ENCODE measurements at places on chromosomes 1 and 21.

- DNase-seq = no peak
Observed at GRCh38 chr1:94079080-94079940, 41.6 kb downstream of the ABCA4 start.

GRCh38 chr1:202976633-202977032 lies 9.6 kb upstream of the CYB5R1 start:
- no peak for DNase-seq

- DNase-seq = no peak
Observed at GRCh38 chr1:112546076-112546475, 37.3 kb downstream of the WNT2B start.

- no peak for DNase-seq
Observed at GRCh38 chr21:39020751-39021477, 162.3 kb downstream of the PSMG1 start.

- no peak for DNase-seq
Observed at GRCh38 chr1:110336300-110337039, 2.7 kb upstream of the RBM15 start.

- no peak for DNase-seq
Observed at GRCh38 chr1:171646249-171646560, 6.3 kb downstream of the MYOC start.

- no peak for DNase-seq
Observed at GRCh38 chr1:93322349-93322748, 23.4 kb upstream of the DR1 start.

DNA sequence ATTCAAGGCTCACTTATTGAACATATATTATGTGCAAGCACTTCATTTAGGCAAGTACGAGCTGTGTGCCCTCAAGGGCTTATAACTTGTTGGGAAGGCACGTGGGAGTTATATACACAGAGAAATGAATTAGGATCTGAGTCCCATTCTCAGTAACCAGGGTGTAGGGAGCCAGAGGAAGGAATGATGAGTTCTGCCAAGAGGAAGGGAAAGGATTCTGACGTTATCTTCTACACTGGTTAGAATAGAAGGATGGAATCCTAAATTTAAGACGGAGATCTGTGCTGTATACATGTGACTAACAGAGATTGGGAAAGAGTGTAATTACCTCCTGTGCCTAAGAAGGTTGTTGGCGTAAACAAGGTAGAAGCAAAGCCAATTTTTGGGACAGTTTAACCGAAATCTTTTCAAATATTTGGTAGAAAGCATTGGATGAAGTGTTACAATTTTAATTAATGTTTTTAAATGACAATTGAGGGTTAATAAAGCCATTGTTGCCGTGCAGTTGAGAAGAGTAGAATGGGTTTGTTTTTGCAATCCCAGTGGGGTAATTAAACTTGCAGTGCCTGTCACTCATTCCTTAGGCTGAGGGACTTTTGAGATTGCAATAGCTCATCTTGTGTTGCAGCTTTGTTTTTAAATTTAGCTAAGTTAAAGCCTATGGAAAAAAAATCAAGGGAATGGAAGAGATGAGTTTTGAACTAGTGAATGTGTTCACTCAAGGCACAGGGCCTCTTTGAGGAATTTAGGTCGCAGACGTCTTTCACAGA lies 177.2 kb downstream of the NFIA start:
- DNase-seq = no peak

- DNase-seq = no peak
Observed at GRCh38 chr1:99551812-99552614, 93.9 kb upstream of the PALMD start.

- DNase-seq = no peak
Observed at GRCh38 chr1:6263716-6264115, 2.8 kb upstream of the GPR153 start.

DNA sequence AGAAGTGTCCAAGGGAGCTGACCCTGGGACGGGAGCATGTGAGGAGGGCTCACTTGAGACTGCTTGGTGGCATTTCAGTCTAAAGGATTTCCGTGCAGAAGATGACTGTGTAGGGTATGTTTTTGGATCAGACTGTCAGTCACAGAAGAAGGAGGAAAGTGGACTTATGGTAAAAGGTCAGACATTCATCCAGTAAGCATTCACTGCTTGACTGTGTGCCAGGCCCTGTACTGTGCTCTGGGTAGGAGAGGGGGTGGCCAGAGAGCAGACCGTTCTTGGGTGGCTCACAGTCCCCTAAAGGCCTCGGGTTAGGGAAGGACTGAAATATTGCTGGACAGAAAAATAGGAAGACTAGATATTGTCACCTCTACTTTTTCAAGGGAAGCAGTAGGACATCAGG lies 2.1 kb upstream of the SERINC2 start:
- DNase-seq = no peak

DNA sequence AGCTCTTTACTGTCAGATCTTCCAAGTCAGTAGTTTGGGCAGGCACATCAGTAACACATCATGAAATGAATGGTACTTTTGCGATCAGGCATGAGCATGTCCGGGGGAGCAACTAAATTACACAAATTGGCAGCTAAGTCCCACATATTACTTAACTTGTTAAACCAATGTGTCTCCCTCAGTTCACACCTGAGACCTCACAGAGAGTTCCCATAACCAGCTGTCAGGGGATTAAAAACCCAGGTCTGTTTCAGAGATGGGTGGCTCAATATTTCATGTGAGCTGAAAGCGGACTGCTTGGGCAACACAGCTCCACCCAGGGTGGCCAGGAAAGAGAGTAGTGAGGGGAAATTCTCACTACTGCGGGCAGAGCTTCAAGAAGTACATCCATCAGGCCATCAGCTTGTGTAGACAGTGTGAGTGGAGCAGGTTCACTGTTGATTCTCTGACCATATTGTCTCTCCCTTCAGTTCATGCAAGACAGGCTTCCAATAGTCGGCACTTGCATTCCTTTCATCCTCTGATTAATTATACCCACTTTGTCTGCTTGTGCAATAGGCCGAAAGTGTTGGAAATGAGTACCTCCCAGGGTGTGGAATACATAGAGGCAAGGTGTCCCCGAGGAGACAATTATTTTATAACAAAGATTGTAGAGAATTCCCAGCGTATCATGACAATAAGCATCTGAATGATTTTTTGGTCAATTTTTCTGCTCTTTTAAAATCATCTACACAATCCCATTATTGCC lies 139.9 kb downstream of the PTGER3 start:
- no peak for DNase-seq

GRCh38 chr1:14894811-14895560 lies 258.6 kb upstream of the TMEM51 start:
- no peak for DNase-seq
